ENCODE measurements at places on chromosomes 3 and 15.

- DNase-seq: peak; percentile 40
Observed at GRCh38 chr15:44713006-44713966, 2.0 kb downstream of the B2M start.

DNA sequence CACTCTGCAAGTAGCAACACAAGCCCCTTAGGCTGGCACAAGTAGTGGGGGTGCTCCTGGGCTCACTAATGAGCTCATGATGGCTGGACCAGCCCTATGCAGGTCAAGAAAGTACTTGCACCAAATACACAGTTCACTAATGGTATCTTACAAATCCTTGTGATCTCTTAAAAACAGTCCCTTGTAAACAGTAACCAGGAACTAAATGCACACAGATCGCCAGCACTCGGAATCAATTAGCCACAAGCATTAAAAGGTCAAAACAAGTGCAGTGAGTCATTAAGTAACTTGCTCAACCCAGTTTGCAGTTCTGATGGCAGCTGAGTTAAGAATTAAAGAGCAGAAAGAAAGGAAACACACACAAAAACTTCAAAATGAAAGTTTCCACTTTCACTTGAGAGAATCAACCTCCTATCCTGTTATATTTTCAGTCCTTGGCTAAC is 43.2 kb downstream of the ARHGEF3 start:
- peak; percentile 97 for DNase-seq

- no peak for DNase-seq
Observed at GRCh38 chr15:91413142-91413541, 313.1 kb downstream of the SV2B start.

GRCh38 chr3:78090382-78090781 is 1050.5 kb downstream of the ROBO2 start:
- no peak for DNase-seq

DNA sequence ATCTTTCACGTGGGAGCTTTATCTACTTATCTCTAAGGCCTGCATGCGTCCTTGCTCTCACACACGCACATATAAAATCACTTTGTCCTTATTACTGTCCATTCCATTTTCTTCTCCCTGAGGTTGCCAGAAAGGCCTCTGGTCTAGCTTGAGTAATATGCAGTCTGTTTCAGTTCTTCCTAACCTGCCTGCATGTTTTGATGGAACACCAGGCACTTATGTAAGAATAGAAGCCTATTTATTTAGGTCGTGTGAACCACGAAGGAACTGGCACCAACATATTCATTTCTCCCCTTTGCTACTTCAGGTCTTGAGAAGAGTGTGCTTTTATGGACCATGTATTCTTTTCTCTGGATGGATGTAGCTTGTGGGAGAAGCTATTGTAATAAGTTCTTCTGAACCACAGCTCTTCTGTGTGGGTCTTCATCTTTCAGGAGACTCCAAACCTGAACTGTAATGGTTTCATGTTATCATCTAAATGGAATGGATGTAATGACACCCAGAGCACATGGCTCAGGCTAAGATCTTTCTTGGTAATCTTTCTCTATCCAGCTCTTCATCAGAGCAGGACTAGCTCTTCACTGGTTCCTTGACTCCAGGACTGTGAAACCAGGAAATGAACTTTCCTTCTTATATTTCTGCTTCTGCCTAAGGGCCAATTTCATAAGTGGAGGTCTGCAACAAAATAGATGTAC is 53.8 kb downstream of the UBE2E2 start:
- DNase-seq: peak; percentile 27

DNA sequence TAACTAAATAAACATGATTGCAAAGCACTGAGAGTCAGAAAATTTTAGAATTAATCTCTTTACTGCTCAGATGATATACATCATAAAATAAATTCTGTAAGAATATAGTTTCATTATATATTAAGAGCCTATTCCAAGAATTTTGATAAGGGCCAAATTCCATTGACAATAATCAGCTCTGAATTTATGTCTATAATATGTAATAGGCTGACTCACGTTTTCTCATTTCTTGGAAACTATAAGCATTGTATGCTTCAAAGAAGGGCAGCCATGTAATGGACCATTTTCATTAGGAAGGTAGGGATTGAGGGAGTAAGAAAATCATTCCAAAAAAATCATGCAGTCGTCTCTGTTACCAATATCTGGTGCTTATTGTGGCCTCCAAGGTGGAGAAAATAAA is 315.9 kb downstream of the ZIC4 start:
- peak; percentile 6 for DNase-seq

GRCh38 chr3:191915712-191916111 is 454.7 kb downstream of the PYDC2 start:
- no peak for DNase-seq

DNA sequence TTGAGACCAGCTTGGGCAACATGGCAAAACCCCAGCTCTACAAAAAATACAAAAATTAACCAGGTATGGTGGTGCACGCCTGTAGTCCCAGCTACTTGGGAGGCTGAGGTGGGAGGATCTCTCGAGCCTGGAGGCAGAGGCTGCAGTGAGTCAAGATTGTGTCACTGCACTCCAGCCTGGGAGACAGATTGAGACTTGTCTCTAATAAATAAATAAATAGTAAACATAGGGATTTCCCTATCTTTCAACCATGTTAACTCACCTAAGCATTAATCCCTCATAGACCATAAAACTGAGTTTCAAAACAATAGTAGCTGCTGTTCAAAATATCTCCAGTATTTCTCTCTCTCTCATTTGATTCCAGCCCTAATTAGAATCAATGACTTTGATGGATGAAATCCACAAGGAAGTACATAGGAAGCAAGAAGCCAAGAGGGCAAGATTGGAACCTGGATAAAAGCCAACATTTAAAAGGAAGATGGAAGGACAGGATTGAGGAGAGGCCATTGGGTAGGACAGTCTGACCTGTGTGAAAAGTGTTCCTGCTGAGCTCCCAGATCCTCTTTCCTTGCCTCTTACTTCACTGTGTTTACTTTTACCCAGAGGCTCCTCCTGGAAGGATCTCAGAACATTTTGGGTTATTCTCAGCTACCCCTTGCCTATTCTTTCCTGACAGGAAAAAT is 12.4 kb upstream of the TTBK2 start:
- no peak for DNase-seq

- no peak for DNase-seq
Observed at GRCh38 chr3:127858521-127858920, 36.2 kb upstream of the MGLL start.
